Right atrium auricular region (tissue), 2 donors: ENCODE measurements at places on chromosomes 5 and 9. TPM values are rescaled to one million over a fixed set of nuclear protein-coding genes. Genes with fewer than 3 reads are reported as not detected.

GRCh38 chr9:83330207-83331196 lies 207.7 kb downstream of the FRMD3 start:
- no peak overlapping the region for H3K27ac ChIP-seq
- H3K4me3 ChIP-seq = no peak overlapping the region
- H3K4me1 ChIP-seq = no peaks in the 10 kb centered on the region
- H3K36me3 ChIP-seq = no peaks in the 10 kb centered on the region
- DNase-seq = no peak

DNA sequence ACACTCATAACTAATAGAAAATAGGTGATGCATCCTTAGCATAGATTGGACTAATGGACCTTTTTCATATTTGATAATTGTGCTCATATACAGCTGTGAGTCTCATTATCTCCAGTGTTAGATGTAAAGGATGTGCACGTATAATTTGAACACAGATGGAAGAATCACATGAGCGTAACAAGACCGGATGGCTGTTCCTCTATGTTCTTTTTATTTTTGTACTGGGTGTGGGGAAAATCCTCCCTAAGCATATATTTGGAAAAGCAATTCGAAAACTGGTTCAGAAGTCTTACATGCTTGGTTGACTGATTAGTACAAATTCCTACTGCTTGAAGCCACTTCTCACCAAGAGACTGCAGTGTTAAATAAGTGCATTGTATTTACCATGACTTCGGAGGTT lies 230.2 kb downstream of the AOPEP start:
- no peak overlapping the region for H3K27ac ChIP-seq
- H3K27me3 ChIP-seq = no peaks in the 10 kb centered on the region
- DNase-seq = no peak
- no peak overlapping the region for H3K4me3 ChIP-seq
- H3K36me3 ChIP-seq = no peaks in the 10 kb centered on the region

DNA sequence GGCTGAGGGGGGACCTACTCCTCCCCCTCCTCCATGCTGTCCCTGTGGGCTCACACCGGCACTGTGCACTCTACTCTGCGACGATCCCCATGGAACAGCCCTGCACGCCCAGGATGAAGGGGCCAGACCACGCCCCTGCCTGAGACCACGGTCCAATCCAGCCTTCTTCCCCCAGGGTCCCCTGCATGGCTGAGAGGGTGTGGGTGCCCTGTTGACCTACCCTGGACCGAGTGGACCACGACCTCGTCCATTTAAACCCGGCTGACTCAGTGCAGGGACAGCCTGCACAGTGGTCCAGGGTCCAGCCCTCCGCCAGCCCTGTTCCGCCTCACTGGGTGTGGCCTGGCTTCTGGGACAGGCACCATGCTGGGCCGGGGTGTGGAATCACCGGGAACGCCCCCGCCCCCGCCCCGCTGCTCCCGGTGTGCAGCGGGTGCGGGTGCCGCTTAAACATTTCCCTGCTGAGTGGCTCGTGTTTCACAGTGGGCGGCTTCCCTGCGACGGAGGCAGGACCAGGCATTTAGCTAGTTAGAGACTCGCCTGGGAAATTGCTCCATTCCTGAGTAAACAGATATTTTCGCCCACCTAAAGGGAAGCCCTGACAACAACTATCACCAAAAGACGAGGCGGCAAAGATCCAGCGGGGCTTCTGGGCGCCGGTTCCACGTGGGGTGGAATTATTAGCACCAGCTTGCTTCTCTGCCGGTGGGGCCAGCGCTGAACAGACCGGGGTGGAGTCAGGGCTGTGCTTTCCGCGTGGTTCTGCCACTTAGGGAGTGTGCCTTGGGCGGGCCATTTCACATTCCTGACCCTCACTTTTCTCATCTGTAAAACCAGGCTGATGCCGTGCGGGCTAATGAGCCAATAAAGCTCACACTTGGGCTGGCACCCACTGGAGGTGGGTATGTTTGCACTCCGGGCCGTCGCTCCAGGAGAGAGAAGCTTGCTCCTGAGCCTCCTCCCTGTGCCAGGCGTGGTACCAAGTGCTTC lies 22.6 kb downstream of the DBH start:
- peak overlapping the region; percentile 25 for H3K4me3 ChIP-seq
- peaks cover 20% of the 10 kb centered on the region for H3K4me1 ChIP-seq
- no peaks in the 10 kb centered on the region for H3K36me3 ChIP-seq
- no peak overlapping the region for H3K27ac ChIP-seq
- DNase-seq = peak; percentile 78

The SPATA31C2 gene
- not detected for total RNA-seq

The NUTM2G gene
- not detected for total RNA-seq

GRCh38 chr9:35691757-35692301 lies 2.1 kb upstream of the TPM2 start:
- H3K36me3 ChIP-seq = peaks cover 23% of the 10 kb centered on the region
- H3K4me3 ChIP-seq = no peak overlapping the region
- H3K27me3 ChIP-seq = no peaks in the 10 kb centered on the region
- peaks cover 41% of the 10 kb centered on the region for H3K4me1 ChIP-seq
- H3K27ac ChIP-seq = peak overlapping the region; percentile 97
- DNase-seq = no peak

DNA sequence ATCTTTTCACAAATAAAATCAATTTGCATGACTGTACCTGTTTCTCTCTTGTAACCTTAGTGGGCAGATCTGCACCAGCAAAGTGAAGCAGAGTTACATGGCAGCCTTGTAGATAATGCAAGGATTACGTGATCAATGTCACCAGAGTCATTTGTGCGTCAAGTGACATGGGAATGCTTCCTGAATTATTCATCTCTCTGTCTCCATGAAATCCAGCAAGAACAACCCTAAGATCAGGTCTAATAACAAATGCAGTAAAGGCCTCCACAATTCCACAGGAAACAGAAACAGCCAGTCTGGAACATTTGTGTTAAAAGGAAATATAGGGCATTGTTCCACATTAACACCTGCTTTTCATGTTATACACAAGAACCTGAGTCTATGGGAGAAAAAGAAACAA lies 7.8 kb downstream of the GZMA start:
- H3K36me3 ChIP-seq = no peaks in the 10 kb centered on the region

DNA sequence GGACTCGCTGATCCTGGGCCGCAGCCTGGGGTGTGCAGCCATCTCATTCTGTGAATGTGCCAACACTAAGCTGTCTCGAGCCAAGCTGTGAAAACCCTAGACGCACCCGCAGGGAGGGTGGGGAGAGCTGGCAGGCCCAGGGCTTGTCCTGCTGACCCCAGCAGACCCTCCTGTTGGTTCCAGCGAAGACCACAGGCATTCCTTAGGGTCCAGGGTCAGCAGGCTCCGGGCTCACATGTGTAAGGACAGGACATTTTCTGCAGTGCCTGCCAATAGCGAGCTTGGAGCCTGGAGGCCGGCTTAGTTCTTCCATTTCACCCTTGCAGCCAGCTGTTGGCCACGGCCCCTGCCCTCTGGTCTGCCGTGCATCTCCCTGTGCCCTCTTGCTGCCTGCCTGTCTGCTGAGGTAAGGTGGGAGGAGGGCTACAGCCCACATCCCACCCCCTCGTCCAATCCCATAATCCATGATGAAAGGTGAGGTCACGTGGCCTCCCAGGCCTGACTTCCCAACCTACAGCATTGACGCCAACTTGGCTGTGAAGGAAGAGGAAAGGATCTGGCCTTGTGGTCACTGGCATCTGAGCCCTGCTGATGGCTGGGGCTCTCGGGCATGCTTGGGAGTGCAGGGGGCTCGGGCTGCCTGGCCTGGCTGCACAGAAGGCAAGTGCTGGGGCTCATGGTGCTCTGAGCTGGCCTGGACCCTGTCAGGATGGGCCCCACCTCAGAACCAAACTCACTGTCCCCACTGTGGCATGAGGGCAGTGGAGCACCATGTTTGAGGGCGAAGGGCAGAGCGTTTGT lies 19.9 kb downstream of the PTGES2 start:
- H3K27ac ChIP-seq = peak overlapping the region; percentile 64
- no peaks in the 10 kb centered on the region for H3K4me1 ChIP-seq
- peaks cover 58% of the 10 kb centered on the region for H3K36me3 ChIP-seq
- no peak for DNase-seq
- no peak overlapping the region for H3K4me3 ChIP-seq

The ANKRD34B gene
- not detected for total RNA-seq

DNA sequence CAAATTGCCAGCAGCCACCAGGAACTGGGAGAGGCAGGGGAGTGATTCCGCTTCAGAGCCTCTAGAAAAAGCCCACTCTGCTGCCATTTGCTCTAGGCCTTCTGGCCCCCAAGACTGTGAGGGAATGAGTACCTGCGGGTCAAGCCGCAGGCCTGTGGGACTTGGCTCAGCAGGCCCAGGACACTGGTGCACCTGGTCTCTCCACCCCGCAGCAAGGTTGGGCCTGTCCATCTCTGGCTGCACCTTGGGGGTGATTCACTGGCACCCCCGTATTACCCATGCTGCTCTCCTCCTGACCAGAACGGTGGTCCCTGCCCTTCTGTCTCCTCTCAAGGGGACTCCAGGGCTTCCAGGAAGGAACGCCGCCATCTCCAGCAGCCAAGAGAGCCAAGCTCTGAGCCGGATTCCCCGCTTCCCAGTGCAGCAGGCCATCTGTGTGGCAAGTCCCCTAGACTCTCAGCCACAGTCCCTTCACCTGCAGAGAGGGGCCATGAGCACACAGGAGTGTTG lies 78.4 kb upstream of the OLFM1 start:
- no peak for DNase-seq
- H3K4me1 ChIP-seq = no peaks in the 10 kb centered on the region
- no peak overlapping the region for H3K4me3 ChIP-seq
- no peak overlapping the region for H3K27ac ChIP-seq
- no peaks in the 10 kb centered on the region for H3K36me3 ChIP-seq

The SPACA9 gene
- 8.1 TPM for total RNA-seq

- H3K27ac ChIP-seq = no peak overlapping the region
- H3K27me3 ChIP-seq = no peaks in the 10 kb centered on the region
- no peak overlapping the region for H3K4me3 ChIP-seq
- H3K36me3 ChIP-seq = no peaks in the 10 kb centered on the region
- H3K4me1 ChIP-seq = no peaks in the 10 kb centered on the region
- no peak for DNase-seq
Observed at GRCh38 chr9:20426019-20426418, 196.3 kb downstream of the MLLT3 start.

The SLC45A2 gene
- 0.82 TPM for total RNA-seq

- no peak overlapping the region for H3K27ac ChIP-seq
- H3K36me3 ChIP-seq = no peaks in the 10 kb centered on the region
- no peak for DNase-seq
- no peaks in the 10 kb centered on the region for H3K4me1 ChIP-seq
- H3K4me3 ChIP-seq = no peak overlapping the region
Observed at GRCh38 chr5:1779021-1779680, 20.5 kb downstream of the MRPL36 start.

DNA sequence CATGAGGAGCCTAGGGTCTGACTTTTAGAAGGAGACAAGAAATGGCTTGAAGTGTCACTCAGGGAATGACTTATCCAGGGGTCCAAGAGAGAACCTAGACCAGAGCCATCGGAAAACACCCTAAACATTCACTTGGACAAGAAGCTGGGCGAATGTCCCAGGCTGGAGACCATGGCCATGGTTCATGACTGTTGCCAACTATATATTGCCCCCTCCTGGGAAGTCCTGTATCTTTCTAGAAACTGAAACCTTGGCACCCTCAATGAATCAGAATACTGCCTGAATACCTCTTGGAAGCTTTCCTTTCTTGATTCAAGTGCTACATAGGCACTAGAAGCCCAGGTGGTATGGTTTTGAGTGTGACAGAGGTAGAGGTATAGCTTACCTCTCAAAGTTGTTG lies 29.9 kb downstream of the TRMO start:
- H3K27ac ChIP-seq = no peak overlapping the region
- H3K4me3 ChIP-seq = no peak overlapping the region
- H3K27me3 ChIP-seq = no peaks in the 10 kb centered on the region
- H3K4me1 ChIP-seq = no peaks in the 10 kb centered on the region
- no peaks in the 10 kb centered on the region for H3K36me3 ChIP-seq
- no peak for DNase-seq

DNA sequence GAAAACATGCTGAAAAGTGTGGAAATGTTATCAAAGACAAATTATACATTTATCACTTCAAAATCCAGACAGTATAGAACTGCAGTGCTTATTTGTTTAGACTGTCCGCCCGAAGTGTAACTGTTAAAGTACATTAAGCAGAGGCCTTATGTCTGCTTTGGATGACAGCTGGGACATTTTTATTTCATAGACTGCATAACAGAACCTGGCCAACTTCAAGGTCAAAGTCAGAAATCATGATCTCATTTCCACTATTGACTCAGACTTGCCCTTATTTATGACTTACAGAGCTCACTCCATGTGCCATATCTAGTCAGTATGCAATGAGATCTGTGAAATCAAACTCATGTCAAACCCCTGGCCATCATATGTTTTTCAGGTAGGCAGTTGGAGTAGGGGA lies 87.7 kb downstream of the RAB3C start:
- H3K27me3 ChIP-seq = no peaks in the 10 kb centered on the region
- H3K4me3 ChIP-seq = no peak overlapping the region
- DNase-seq = no peak
- no peaks in the 10 kb centered on the region for H3K4me1 ChIP-seq

GRCh38 chr9:38285236-38285635 lies 107.3 kb upstream of the ALDH1B1 start:
- no peak overlapping the region for H3K27ac ChIP-seq
- DNase-seq = peak; percentile 4
- H3K27me3 ChIP-seq = no peaks in the 10 kb centered on the region
- no peaks in the 10 kb centered on the region for H3K36me3 ChIP-seq
- no peaks in the 10 kb centered on the region for H3K4me1 ChIP-seq

DNA sequence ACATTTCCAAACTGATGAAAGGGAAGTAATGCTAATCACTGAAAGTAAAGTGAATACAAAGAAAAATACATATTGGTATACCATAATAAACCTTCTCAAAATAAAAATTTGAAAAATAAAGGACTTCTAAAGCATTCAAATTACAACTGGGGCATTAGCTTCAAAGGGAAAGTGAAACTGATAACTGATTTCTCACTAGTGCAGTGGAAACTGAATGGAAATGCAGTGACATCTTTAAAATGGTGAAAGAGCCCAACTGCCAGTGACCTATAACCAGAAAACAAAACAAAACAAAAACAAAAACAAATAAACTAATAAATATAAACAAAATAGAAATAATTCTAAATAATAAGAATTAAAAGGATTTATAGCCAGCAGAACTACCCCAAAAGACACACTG lies 297.5 kb upstream of the GRIN3A start:
- no peak for DNase-seq

GRCh38 chr9:129891569-129891968 lies 56.3 kb downstream of the USP20 start:
- H3K4me3 ChIP-seq = no peak overlapping the region
- DNase-seq = no peak
- no peaks in the 10 kb centered on the region for H3K27me3 ChIP-seq
- no peak overlapping the region for H3K27ac ChIP-seq

GRCh38 chr9:21056931-21057330 lies 20.8 kb downstream of the IFNB1 start:
- DNase-seq = no peak
- H3K4me3 ChIP-seq = no peak overlapping the region
- no peaks in the 10 kb centered on the region for H3K36me3 ChIP-seq
- H3K27me3 ChIP-seq = no peaks in the 10 kb centered on the region
